GM12878 (cell line): ENCODE measurements at places on chromosomes 11 and 22.

DNA sequence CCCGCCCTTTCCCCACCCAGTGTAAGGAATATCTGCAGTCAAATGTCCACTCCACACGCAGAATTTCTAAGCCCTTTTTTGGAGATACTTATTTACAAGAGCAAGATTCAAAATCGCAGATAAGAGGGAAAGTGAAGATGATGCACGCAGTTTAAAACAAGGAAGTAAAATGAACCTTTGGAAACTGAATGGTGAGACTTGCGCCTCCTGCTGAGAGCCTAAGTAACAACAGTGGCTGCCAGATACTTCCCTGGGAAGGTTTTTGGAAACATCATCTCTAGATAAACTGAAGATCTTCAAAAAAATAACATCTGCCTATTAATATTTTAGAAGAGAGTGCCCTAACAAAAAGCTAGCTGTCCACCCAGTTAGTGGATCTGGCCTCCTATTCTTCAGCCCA lies 963.1 kb upstream of the FAT3 start:
- DNase-seq, result no peak

DNA sequence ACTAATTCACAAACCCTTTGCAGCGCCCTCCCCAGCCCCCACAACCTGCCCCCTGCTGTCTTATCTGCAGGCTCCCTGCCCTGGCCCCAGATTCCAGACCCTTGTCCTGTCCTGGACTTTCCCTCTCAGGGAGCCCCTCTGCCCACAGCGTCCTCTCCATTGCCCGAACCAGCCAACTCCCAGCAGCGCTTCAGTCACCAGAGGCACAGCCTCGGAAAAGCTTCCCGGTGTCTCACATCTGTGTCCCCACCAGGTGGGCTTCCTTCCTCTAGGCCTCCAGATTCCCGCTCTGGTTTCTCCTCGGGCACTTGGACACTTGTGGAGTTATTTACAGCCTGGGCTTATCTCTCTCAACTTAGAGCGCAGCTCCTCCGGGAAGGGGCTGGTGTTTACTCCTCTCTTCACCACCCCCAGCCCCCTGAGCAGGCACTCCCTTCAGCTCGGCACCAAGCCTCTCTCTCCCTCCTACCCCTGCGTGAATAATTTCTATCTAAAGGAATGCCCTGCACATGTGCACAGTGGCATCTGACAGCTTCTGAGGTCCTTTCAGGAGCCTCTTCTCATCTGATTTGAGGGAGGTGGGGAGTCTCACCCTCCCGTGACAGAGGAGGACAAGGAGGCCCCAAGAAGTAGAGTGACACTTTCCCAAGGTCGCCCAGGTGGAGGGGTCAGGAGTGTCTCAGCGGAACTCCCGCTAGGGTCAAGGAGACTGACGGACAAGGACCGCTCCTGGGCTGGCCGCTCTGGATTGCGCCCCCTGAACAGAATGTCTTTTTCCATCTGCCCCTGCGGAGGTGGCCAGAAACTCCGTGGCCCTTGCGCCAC lies 838 bp downstream of the WNT11 start:
- no peak for DNase-seq

DNA sequence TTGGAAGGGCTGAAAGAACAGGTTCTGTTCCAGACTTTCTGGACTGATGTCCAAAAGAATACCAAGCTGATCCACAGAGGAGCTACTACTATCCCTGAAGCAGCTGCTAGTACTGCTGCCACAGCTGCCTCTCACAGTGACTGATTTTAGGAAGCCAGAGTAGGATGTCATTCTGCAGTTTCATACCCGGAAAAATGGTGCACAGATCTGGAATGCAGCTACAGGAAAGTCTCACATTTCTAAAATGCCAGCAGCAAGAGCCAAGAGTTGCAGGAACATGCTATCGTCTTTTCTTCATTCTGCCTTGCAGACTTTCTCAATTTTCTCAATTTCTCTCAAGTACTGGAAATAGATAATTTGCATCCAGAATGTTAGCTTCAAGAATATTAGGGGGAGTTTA lies 19.4 kb upstream of the CCDC179 start:
- no peak for DNase-seq

- no peak for DNase-seq
Measured at GRCh38 chr22:47686594-47687345, 924.3 kb downstream of the TBC1D22A start.

DNA sequence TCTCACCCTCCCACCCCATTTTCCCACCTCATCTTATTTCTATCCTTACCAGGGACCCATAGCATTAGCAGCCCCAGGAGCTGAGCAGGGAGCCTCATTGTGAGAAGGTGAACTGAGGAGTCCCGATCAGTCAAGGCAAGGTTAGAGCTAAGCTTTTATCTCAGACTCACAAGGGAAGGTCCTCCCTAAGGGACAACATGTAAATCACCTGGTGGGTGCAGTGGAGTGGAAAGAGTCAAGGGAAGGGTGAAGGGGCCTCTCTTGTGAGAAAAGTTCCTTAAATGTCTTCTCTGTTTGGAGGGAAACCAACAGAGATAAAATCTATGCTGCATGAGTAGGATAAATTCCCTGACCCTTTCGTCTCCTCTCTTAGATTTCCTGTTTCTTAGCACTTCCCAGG lies 85.9 kb downstream of the GAB4 start:
- DNase-seq, result no peak

DNA sequence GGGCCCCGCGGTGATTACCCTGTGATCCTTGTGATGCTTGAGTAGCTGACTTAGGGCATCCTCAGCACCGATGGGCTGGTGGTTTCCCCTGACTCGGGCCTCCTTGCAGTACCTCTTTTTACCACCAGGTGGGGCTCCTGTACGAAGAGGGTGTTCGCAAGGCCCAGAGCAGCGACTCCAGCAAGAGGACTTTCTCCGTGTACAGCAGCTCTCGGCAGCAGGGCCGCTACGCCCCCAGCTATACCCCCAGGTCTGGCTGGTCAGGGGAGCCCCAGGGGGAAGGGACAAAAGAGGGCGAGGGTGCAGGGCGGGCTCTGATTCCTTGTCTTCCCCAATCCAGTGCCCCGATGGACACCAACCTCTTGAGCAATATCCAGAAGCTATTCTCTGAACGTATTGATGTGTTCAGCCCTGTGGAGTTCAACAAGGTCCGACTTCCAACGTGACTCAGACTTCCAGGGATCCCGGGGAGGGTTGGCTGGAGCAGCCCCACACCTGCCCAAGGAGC lies 1.3 kb upstream of the TM7SF2 start:
- DNase-seq, result no peak

DNA sequence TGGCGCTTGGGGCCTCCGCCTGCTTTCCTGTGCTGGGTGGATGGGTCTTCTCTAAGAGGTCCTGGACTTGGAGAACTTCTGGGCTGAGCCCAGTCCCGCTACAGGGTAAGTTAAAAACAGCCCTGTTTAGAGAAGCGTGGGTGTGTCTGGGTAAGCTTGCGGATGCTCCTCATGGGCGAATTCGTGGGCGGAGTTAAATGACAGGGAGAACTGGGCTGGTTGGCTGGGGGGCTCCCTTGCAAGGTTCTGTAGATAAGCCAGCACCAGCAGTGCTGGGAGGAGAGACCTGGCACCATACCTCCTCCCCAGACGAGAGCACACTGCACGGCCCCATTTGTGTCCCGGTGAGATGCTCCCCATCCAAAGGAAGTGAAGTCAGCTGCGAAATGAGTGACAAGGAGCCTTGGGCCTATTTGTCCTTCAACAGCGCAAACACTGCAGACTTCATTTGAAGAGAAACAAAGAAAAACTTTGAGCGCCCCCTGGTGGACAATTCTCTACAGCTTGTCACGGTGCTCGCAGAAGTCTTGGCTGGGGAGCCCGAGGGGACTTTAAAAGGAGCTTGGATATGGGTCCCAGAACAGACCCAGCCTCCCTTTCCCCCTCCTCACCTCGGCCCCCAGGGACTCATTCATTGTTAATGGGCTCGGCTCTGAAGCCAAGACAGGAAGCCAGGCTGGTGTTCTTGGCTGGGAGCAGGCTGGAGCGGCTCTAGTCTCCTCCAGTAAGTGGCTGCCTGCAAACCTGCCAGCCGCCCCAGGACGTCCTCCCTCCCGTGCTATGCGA lies 39.5 kb downstream of the TP53I11 start:
- DNase-seq, result no peak

DNA sequence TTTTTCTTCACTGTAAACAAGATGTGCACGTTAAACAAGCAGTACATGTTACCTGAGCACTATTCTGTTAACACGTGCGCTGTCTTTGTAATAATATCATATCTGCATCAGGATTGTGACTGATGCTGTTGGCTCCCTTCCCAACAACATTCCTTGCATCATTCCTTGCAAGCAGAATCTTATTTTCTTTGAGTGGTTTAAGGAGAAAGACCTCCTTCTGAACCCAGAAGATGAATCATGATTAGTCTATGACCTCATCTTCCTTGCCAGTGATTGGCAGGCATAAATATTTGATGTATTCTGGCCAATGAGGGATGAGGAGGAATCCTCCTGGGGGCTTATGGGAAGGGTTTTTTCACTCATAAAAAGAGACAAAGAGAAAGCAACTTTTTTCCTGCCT lies 46.2 kb downstream of the C11orf71 start:
- DNase-seq, result no peak

GRCh38 chr11:12472401-12473005 lies 95.1 kb downstream of the PARVA start:
- DNase-seq, result no peak

GRCh38 chr22:42793848-42794405 lies 63.1 kb downstream of the ARFGAP3 start:
- DNase-seq, result no peak

- no peak for DNase-seq
Measured at GRCh38 chr11:2531987-2532703, 87.3 kb downstream of the KCNQ1 start.

DNA sequence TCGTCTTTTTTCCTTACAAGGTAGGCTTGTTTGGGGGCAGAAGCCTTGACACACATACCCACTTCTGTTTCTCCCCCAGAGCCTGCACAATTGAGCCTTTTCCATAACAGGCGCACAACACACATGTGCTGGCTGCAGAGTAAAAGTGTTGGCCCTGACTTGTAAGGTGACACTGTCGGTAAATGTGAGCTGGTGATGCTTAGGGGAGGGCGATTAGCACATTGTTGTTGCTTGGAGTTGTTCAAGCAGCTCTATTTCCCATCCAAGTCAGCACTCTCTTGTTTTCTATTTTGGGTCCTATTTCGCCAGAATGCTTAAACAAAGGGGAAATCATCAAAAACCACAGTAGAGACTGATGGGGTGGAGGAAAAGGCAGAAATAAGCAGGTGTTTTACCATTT lies 51.9 kb upstream of the PTPRJ start:
- no peak for DNase-seq

GRCh38 chr22:46801826-46802607 lies 39.6 kb downstream of the TBC1D22A start:
- DNase-seq, result no peak

DNA sequence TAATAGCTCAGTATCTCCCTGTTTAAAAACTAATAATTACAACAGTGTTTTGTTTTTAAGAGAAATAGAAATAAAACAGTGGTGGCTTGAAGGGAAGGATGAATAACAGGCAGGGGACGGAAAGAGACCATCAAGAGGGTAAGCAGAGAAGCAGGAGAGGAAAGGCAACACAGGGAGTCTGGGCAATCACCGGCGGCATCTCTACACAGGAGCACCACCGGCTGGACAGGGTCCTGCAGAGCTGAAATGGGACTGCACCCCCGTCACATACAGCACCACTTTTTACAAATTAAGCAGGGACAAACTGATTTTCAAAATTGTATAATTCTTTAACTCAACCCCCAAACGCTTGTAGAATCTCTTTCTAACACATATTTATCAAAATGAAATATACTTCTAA lies 18.4 kb downstream of the PHF21A start:
- DNase-seq, result no peak

DNA sequence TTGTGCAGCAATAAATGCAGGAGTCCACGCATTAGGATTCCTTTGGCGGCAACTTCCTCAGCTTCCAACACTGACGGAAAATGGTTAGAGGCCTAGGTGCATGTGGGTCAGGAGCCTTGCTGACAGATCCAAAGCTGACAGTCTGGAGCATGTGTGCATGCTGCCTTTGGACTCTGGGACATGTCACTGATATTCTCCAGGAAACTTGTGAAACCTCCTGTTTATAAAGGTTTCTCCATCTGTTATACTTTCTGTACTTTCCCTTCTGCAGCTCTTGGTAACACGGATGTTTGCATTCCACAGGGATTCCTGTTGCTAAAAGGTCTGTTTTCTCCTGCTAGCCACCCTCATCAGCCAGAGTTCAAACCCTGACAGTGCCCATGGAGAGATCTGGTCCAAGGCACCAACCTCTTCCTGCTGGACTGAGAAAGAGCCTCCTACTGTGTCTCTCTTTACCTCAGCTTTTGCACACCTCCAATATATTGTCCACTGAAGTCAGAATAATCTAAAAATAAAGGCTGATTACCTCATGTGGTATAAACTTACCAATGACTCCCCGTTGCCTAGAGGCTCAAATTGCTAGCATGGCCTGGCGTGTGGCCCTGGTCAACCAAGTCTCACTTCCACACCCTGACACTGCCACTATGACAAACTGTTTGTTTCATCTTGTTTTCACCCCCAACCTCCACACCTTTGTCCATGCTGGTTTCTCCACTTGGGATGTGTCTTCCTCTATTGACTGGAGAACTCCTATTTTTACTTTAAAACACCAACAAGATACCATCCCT lies 31.1 kb upstream of the LYVE1 start:
- DNase-seq, result no peak

DNA sequence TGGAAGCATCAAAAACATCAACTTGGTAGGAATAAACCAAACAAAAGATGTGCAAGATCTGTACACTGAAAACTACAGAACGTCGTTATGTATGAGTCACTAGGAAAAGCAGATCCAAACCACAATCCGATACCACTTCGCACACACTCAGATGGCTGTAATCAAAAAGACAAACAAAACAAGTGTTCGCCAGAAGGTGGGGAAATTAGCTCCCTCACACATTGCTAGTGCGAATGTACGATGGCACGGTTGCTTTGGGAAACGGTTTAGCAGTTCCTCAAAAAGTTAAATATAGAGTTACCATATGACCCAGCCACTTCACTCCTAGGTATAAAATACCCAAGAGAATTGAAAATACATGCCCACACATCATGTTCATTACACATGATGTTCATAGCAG lies 14.8 kb upstream of the CARD10 start:
- peak; percentile 28 for DNase-seq

- no peak for DNase-seq
Measured at GRCh38 chr22:33913188-33913587, 7.1 kb downstream of the LARGE1 start.

DNA sequence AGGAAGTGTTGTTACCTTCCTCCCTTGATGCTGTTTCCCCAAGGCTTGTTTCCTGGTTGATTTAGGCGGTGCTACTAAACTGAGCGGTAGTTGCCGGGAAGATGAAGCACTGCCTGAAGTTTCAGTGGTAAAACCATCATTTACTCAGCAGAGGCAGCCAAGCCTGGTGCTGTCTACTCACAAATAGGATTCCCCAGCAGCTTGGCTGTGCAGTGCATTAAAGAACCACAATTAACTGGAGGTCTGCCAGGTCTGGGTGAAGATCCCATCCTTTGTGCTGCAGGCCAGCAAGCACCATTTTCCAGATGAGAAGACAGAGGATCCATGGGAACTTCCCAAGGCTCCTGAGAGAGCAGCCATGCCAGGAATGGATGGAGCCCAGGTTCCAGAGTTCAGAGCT lies 231.9 kb upstream of the E2F8 start:
- peak; percentile 19 for DNase-seq

- DNase-seq, result no peak
Measured at GRCh38 chr11:76347466-76347865, 33.5 kb downstream of the THAP12 start.

GRCh38 chr11:22407921-22408320 lies 69.7 kb downstream of the SLC17A6 start:
- DNase-seq, result no peak
